ENCODE measurements at places on chromosomes 4 and X.

DNA sequence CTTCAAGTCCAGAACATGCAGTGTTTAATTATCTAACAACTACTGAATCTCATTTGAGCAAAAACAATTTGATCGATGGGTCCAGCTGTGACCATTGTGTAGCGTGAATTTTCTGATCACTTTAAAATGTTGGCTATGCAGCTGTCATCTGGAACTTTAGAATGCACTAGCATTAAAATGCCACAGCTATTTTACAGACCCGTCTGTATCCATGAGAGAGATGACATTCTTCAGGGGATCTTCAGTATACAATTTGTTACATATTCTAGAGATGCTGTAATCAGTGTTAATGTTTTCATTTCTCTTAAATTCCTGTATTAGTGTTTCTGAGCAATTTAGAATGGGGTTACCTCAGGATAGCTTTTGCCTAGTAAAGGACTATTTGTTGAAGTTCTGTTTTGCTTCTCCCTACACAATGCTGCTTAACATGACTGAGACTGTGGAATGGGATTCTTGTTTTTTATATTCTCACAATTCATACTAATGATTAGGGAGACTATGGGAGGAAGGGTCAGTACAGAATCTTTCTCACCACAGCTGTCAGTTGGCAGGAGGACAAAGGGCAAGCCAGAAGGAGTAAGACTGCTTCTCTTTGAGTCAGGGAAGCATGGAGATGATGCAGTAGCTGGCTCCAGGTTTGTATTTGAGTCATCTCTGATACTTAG lies 13.2 kb upstream of the CTSO start:
- DNase-seq = no peak

DNA sequence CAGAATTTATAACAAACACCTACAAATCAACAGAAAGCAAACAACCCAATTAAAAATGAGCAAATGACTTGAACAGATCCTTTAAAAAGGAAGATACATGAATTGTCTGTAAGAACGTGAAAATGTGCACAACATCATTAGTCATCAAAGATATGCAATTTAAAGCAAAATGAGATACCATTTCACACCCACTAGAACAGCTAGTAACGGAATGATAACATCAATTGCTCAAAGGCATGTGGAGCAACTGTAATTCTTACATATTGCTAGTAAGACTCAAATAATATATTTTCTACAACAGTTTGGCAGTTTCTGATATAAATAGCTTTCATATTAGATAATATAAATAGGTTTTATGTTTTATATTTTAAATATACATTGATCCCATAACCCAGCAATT lies 82.5 kb downstream of the LCORL start:
- DNase-seq = no peak

GRCh38 chr4:117429061-117429460 lies 343.7 kb upstream of the TRAM1L1 start:
- DNase-seq = no peak

DNA sequence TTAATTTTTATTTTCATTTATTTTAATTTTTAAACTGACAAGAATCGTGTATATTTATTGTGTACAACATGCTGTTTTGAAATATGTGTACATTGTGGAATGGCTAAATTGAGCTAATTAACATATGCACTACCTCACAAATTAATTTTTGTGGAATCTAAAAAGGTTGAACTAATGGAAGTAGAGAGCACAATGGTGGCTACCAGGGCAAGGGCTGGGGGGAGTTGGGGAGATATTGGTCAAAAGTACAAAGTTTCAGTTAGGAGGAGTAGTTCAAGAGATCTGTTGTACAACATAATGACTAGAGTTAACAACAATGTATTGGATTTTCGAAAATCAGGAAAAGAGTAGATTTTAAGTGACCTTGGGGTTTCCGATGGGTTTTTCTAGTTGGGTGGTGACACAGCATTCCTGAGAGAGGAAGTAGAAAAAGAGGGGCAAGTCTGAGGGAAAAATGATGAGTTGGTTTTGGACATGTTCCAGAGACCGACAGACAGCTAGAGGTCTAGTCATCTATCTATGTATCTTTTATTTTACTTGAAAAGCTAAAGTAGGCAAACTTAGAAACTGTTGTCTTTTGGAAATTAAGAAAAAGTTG lies 23.2 kb downstream of the APOO start:
- DNase-seq = no peak

DNA sequence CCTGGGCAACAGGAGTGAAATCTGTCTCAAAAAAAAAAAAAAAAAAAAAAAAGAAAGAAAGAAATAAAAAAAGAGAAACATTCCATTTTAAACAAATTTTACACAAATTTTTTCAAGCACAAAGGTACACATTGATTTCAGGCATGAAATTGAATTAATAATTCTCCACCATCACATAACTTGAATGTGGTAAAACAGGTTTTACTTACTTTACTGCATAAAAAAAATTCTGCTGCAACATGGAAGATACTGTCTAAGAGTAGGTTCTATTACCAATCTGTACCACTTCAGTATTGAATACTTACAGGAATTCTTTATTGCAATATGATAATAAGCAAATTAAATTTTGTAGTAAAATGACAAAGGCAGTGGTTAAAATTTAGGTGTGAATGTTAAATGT lies 271.6 kb upstream of the ARSJ start:
- no peak for DNase-seq

DNA sequence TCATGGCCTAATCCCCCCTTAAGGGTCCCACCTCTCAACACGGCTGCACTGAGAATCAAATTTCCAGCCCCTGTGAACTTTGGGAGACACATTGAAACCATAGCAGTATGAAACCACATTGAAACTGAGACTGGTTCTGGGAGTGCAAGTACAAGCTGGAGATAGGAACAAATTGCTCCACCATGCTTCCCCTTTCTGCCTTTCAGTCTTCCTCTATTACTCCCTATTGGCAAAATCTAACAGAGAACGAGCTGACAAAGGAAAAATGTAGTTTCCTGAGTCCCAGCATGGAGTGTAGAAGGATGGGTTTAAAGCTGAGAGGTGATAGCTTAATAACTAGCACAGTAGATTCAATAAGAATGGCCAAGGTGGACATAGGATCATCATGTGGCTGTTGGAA lies 161.7 kb upstream of the RPL34 start:
- no peak for DNase-seq

- DNase-seq = peak; percentile 76
These were observed 29.5 kb upstream of the FGFR3 start for GRCh38 chr4:1763550-1764080.

GRCh38 chrX:46117234-46117633 lies 428.0 kb downstream of the ZNF674 start:
- no peak for DNase-seq

DNA sequence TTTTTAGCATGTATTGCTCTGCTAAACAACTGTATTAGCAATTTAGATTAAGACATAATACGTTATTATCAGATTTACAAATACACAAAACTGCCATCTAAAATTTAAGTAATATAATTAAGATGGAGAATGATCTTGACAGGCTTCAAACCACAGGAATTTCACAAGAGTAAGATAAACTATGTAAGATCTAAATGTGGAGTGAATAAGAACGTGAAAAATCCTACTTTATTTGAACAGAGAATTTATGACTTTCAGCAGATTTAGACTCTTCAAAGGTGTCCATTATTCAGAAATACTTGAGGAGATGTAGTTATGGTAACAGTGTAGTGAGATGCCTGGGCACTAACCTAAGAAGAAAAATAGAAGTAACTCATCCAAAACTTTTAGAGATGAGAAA lies 73.2 kb downstream of the SLC4A4 start:
- no peak for DNase-seq

DNA sequence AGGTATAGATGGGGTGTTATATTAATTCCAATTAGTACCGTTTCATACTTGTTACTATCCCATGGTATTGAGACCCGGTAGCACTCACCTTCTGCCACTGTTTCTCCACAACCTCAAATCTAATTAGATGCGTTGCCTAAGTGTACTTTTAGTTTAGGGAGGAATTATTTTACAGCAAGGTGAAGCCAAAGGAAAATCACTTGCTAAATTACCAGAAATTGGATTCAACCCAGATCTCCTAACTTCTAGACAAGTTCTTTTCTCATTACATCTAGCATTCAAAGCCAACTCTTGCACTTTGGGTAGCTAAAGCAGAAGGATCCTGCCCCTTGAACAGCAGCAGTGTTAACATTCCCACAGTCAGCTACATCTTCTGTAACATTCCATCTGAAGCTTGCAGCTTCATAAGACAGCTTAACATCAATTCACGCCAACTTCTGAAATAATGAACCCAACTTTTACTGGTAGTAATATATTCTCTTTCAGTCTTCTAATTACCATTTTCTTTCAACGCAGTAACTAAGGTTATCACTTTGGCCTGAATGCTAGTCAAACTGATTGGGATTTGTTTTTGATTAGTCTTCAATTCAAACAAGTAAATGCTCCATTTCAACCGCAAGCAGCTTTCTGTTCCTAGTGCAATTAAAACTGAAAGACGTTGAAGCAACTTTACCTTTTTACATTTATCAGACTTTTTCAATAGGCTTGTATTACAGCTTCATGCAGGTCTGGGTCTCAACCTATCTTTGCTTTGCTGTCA lies 934 bp upstream of the SEC31A start:
- DNase-seq = no peak

DNA sequence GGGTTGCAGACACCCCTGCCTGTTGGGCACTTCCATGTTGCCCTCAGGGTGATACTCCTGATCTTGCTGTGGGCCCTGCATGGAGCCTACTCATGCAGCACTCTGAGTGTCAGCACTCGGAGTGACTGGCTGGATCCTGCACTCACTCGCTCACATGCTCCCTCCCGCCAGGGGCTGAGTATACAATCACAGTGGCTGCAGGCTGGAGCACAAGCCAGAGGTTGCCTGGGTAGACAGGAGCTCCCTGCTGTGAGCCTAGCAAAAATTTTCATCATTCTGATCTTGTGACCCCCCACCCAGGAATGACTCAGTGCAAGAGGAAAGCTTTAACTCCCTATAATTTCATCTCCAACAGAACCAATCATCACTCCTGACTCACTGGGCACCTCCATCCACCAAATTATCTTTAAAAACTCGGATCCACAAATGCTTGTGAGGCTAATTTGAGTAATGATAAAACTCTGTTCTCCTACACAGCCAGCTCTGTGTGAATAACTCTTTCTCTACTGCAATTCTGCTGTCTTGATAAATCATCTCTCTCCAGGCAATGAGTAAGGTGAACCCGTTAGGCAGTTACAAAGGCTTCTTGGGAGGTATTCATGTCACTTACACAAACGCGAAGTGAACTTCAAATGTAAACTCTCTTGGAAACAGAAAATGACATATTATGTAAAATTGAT lies 1180.8 kb upstream of the PABPC4L start:
- DNase-seq = peak; percentile 13

GRCh38 chrX:142655507-142655906 lies 370.2 kb upstream of the SPANXN4 start:
- no peak for DNase-seq

DNA sequence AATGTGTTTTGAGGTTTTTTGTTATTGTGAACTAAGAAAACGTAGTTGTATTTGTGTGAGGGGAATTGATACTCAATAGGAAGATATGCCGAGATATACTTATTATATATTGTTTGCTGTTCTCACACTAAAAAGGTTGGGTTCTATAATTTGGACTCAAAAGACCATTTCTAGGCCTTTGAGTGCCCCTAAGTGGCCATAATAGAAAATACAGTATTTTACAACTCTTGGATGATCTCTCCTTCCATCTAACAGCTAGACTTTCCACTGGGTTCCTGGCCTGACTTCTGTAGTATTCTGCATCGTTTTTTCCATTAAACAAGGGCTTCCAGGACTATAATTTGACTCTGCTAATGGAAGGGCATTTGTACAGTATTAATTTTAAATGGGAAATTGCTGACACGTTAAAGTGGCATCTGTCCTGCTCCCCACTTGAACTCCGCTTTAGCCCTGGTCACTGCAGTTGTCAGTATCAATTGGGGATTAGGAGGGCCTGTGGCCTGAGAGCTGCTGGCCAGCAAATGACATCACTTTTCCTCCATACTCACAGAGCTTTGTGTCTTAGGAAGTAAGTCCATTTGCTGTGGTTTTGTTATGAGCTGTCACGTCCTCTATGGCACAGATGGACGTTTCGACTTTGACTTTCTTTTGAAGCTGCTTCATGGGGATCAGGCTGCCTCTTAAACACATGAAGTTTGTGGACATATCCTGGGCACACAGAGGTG lies 176.9 kb downstream of the SLIT2 start:
- DNase-seq = no peak

DNA sequence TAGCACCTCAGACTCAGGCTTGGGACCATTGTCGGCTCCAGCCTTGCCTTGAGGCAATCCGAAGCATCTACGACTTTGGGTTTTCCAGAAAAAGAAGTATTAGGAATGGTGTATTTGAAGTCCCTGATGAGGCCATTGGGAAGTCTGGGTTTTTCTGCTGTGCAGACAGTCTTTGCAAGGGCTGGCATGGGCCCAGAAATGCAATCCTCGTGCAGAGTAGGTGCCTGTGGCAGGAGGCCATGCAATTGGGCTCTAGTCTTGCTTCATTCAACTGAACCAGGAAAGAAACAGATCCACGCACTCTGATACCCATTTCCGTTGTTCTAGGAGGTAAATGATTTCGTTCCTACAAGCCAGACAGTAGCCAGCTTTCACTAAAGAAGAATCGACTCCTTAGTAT lies 12.4 kb downstream of the ZFP92 start:
- no peak for DNase-seq

DNA sequence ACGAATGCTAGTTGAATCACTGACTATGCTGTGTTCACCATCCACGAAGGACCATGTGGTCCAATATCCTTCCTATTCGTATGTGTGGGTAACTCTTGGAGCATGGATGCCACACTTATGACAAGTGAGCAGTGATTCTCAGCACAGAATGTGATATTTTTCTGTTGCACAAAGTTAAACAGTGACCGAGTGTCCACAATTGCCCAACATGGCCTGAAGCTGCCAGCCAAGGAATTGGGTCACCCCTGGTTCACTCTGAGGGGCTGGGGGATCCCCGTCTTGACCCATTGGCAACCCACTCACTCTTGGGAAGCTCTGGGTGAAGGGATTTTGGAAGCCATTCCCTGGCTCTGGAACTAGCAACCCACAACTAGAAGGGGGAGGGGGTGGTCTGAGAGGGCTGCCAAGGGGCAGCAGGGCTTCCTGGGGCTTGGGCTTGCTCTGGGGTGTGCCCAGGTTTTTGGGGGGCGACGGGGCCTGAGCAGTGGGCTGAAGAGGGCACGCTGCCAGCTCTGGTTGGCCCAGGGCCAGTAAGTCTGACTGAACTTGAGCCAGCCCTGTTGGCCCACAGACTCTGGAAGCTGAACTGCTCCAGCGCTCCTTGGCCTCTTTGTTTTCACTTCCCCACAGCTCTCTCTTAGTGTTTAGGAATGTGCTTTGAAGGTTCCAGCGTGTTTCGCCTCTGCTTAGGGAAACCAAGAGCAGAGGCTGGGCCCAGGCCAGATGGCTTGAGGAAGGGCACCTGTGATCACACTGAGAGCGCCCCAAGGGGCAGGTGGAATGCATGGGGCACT lies 43.1 kb upstream of the BCOR start:
- no peak for DNase-seq

- DNase-seq = no peak
These were observed 639 bp upstream of the PI4K2B start for GRCh38 chr4:25233194-25233593.

DNA sequence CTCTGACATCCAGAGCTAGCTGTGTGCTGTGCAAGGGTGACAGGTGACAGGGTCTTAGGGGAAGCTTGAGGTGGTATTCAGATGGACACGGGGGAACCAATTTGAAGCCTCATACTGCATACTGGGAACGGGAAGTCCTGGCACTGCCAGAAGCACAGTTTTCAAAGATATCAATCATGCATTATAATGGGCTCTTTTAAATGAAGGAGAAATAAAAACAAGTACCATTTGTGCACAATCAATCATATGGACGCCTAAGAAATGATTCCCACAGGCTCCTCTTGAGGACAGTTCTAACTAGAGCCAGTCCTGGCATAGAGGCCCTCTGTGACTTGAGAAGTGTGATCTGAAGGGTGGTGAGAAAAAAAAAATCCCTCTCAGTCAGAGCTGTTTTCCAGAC lies 50.9 kb downstream of the TSC22D3 start:
- DNase-seq = no peak

Measured in HEK293T (cell line).